ENCODE measurements at places on chromosomes 6 and 20. TPM values are rescaled to one million over a fixed set of nuclear protein-coding genes. Genes with fewer than 3 reads are reported as not detected.
A peak's percentile ranks its signal among the peaks of the same experiment; 100 is the strongest.

- DNase-seq, result no peak
Observed at GRCh38 chr6:50820869-50821264, 2.2 kb downstream of the TFAP2B start.

DNA sequence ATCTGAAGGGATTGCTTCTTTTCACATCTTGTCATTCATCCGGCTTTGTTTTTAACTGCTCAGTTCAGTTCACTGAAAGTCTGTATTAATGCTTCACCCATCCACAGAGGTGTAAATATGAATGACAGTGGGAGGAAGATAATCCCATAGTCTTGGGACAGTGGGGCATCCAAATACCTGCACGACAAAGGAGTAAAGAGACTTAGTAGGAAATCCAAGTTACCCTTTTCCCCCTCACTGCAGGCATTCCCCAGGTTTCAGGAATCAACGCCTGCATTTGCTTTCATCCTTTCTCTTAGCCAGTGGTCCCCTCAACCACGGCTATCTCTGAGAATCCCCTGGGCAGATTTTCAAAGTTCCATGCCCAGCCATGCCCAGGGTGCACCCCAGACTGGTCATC, 110.2 kb downstream of the MYLK4 start:
- no peak for DNase-seq

DNA sequence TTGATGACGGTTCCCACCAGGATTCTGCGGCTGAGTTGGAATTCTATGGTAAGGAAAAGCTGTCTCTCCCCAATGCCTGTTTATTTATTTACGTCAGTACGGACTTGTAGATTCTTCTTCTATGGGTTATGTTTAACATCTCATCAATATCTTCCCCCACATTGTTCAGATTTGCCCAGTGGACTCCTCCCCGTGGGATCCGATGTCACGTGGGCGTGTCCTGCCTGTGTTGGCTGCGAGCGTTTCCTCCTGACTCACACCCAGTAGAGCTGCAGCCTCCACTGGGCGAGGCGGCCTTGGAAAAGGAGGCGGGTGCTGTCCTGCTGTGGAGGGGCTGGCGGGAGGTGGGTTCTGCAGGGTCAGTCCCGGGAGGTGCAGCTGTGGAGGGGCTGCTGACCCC, 46.8 kb upstream of the SLCO4A1 start:
- no peak for DNase-seq

GRCh38 chr6:119612911-119613381, 263.4 kb upstream of the MAN1A1 start:
- DNase-seq, result no peak

GRCh38 chr20:57618091-57618763, 2.0 kb downstream of the ZBP1 start:
- no peak for DNase-seq

- no peak for DNase-seq
Observed at GRCh38 chr20:53126185-53126584, 154.0 kb downstream of the TSHZ2 start.

DNA sequence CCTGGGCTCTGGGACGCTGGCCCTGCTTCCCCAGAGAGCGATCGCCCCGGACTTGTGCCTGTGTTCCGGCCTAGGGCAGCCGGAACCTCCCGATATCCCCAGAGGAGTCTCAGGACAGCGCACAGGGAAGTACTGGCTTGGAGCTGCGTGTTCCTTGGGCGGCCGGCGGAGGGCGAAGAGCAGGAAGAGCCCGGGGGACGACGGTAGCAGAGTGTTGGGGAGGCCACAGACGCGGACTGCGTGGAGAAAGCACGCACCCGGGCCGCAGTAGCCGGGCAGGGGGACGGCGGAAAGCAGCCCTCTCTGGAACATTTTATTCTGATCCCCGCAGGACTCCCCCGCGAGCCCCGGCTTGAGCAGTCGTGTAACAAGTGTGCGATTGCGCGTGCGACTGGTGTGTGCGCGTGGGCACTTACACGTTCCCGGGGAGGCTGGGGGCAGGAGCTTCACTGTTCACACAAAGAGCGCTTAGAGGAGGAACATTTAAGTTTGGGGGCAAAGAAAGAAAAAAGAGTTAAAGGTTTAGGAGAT, 36.1 kb downstream of the NCR2 start:
- peak; percentile 76 for DNase-seq

GRCh38 chr6:3301506-3301905, 42.8 kb downstream of the PSMG4 start:
- peak; percentile 44 for DNase-seq

- DNase-seq, result no peak
Observed at GRCh38 chr6:135225911-135226310, 44.8 kb downstream of the MYB start.

DNA sequence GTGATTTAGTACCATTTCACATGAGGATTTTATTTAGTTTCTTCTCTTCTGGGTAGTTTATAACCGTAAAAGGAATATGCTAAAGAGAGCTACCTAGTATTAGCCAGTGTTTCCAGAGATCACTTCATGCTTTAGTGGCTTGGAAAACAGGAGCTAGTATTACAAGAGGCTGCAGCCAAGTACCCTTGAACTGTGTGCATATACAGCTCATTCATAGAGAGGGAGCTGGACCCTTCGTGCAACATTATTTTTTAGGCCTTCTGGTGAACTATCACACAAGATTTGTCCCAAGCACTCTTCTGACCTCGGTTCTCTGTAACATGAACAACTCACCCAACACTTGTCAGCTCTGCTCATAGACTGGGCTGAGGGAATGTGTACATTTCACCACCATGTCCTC, 74.9 kb upstream of the RIN2 start:
- DNase-seq, result no peak

DNA sequence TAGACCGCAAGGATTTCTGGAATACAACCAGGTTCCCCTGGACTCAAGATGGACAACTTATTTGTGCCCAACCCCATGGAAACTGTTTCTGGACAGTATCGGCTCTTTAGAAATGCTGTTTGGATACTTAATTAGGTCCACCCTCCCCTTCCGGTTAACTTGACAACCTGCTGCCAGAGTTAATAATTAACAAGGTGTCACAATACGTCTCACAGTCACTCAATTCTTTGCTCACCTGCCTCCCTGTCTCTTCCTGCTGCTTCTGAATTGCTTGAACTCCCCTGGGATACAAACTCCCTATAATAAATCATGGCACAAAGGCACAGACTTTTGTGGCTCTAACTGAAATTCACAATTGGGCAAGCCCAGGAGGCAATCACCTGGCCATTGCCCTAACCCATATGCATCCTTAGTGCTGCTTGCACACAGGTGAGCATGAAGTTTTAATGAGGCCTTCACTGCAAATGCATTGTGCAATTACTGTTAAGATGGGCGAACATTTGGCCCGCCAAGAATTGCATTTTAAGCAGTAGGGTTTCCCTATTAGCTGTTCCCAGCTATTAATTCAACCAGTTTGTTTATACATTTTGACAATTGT, 504.4 kb upstream of the NOX3 start:
- no peak for DNase-seq

Gene HNF4A
- not detected for total RNA-seq

Gene NMBR
- not detected for total RNA-seq

Gene C20orf202
- total RNA-seq, result not detected

Gene DNAH8
- total RNA-seq, result not detected
